ENCODE measurements at places on chromosomes 2 and 18.
A peak's percentile ranks its signal among the peaks of the same experiment; 100 is the strongest.

DNA sequence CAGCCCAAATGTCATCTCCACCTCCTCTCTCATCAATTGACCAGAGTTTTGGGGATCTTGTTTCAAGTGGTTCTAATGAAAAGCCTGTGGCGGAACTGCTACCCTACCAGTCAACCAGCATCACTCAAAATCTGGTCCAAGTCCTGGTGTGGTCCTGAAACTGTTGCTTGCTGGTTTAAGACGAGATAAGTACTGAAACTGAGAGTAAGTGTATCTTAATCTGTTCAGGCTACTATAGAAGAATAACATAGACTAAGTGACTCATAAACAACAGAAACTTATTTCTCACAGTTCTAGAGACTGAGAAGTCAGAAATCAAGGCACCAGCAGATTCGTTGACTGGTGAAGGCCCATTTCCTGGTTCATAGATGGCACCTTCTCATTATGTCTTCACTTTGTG is 879 bp upstream of the GALNT5 start:
- no peak for DNase-seq

DNA sequence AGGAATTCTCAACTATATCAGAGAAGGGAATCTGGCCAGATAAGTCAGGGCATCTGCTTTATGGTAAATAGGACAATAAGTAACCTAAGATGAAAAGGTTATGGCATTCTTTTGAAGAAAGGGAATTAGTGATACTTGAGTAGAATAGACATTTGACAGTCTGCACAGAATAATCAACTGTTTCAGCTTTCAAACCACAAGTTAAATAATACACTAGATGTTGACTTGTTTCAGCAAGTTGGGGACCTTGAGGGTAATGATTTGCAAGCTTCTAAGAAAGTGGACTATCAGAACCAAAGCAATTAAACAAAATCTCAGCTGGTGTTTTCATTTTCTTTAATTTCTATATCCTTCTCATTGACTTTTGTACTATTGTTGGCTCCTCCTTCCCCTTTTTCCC is 54.5 kb downstream of the SLC39A10 start:
- no peak for DNase-seq

- no peak for DNase-seq
Measured at GRCh38 chr2:20414806-20415205, 32.1 kb upstream of the RHOB start.

DNA sequence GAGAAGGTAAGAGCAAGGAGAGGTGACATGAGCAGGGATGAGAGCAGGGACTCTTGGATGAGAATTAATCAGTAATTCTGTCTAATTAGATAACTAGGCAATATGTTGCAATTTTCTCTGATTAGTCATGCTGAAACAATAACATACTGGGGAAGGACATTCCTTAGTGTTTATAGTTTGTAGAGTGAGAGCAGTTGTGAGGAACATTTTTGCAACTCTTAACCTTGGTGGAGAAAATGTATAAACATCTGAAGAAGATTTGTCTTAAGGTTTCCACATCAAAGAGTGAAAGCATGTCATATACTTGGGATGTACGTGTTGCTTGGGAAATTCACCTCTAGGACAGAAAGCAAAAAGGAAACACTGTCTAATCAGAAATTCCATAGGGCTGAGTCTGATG is 955.4 kb upstream of the FANCL start:
- DNase-seq, result no peak

- no peak for DNase-seq
Measured at GRCh38 chr2:75561566-75562512, 1.1 kb upstream of the EVA1A start.

DNA sequence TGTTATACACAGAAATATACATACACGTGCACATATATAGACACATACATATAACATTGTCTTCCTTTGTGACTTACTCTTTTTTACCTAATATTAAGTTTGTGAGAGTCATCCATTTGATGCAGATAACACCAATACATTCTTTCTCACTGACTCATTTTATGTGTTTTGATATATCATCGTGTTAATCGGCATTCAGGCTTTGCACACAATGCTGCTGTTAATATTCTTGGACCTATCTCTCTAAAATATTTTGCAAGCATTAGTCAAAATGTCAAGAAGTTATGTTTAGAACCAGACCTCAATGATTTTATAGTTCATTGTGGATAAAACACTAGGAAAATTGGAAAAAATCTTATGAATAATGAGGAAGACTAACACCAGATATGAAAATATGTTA is 441.1 kb downstream of the LRATD1 start:
- DNase-seq, result peak; percentile 0

GRCh38 chr2:178484245-178485041 is 4.2 kb downstream of the PLEKHA3 start:
- peak; percentile 44 for DNase-seq

DNA sequence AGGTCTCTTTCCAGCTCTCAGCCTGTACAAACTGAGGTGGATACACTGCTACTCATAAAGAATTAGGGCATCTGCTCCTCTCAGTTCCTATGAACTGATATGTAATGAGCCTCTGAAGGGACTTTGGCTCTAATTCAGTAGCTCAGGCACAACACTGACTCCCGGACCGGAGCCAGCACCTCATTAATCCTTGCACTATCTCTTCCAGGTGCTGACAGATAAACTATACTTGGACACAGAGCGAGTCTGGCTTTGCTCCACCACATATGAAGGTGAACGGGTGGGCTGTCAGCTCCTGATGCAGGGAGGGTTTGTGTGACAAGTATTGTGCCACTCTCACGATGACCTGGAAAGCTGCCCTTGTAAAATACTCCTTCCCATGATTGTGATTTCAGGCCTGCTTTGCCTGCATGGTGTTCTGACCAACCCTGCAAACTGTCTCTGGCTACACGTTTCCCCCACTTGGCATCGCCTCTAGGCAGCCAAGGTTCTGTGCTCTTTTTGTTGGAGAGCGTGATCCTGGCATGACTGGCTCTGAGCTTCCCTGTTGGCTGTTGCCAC is 111.6 kb upstream of the LMAN1 start:
- no peak for DNase-seq

DNA sequence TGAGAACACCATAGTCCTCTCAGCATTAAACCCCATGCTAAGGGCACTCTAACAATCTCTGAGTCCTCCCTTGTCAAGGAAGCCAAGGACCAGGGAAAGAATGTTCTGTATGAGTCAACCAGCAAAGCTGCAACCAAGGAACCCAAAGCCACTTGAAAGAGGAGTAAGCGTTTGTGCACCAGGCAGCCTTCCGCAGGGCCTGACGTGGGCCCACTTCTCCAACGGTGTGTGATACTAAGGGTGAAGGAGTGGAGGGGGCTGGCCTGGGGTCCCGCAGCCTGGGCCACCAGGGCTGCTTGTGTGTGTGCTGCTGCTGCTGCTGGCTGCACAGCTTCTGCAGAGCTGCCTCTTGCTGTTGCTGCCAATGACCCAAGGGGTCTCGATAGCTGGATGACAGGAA is 30.1 kb upstream of the GALNT14 start:
- DNase-seq, result no peak

GRCh38 chr2:10392951-10393639 is 55.0 kb downstream of the ODC1 start:
- DNase-seq, result no peak

- no peak for DNase-seq
Measured at GRCh38 chr2:58908501-58909154, 667.5 kb upstream of the FANCL start.

GRCh38 chr18:68604256-68604655 is 110.7 kb downstream of the TMX3 start:
- peak; percentile 29 for DNase-seq

- DNase-seq, result peak; percentile 41
Measured at GRCh38 chr2:144071461-144071860, 448.5 kb downstream of the ZEB2 start.

DNA sequence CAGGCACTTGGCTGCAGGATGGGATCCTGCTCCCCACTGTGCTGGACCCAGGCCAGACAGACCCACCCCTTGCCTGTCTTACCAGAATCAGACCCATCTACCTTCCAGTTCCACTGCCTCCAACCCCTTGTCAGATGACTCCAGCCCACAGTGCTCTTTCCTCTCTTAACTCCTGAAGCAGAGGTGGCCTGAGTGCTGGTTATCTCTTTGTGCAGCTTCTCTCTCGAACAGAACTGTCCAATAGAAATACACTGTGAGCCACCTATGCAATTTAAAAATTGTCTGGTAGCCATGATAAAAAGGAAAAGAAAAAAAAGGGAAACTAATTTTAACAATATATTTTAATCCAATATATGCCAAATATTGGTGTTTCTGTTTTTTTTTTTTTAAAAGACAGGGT is 160.2 kb upstream of the SMAD2 start:
- no peak for DNase-seq

GRCh38 chr2:136492901-136493300 is 272.4 kb upstream of the THSD7B start:
- DNase-seq, result no peak

DNA sequence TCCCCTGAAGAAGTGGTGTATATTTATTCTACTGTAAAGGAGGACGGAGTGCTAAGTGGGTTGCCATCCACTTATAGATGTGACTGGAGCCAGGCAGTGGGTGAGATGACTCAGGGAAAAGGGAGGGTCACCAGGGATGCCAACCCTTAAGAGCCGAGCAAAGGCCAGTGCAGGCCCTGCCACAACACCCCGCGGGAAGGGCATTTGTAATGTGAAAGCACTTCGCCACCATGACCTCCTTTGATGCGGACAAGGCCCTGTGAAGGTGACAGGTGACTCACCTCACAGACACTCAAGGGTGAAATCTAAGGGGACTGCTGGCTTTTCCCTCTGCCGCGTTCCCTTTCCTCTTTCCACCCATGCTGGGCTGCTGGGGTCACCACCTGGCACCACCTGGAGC is 50.2 kb upstream of the MRPL33 start:
- no peak for DNase-seq

DNA sequence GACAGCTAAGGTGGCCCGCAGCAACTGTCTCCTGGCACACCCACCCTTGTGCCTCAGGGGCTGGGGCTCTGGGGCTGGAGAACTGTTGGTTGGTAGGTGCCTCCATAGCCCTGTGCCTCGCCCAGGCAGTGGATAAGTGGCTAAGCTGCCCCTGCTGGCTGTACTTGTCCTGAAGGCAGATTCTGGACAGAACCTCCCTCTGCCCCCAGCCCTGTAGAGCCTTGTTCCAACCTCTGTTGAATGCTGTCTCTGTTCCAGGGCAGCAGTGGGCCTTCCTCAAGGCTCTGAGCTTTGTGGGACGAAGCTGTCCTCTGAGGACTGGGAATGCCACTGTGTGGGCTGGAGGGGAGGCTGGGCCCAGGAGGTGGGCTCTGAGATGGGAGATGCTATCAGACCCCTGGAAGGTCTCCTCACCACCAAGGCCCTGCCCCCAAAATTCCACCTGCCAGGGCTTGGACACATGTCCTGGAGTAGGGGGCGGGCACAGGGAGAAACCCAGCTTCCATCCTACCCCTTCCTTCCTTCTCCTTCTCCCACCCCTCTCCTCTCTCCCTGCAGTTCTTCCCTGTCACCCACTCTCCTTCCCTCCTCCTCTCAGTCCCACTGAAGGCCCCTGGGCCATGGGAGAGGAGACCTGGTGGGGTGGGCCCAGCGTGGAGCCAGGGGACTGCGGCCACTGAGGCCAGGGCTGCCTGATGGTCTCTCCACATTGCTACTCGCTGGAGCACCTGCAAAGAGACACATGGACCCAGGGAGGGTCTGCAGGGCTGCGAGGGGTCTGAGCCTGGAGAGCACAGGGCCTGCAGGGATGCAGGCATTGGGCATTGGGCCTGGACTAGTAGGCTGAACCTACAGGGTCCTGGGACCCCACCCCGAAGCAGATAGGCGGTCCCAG is 1.7 kb upstream of the PDCD1 start:
- no peak for DNase-seq

- no peak for DNase-seq
Measured at GRCh38 chr2:130334026-130334425, 8.7 kb upstream of the IMP4 start.

DNA sequence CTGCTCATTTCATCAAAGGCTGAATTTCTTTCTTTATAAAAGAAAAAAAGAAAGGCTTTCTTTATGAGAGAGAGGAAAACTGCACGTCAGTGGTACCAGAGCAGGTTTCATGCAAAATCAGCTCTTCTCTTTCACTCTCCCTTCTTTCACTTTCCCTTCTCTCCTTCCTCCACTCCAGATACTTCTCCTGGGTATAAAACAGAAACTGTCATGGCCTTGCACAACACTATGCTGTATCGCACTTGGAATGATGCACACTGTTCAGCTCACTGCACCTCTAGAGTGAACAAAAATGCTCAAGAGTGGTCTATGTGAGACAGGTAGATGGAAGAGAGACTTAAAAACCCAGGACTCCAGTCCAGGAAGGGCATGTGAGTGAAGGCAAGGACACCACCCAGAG is 73.8 kb downstream of the KLF7 start:
- DNase-seq, result no peak

DNA sequence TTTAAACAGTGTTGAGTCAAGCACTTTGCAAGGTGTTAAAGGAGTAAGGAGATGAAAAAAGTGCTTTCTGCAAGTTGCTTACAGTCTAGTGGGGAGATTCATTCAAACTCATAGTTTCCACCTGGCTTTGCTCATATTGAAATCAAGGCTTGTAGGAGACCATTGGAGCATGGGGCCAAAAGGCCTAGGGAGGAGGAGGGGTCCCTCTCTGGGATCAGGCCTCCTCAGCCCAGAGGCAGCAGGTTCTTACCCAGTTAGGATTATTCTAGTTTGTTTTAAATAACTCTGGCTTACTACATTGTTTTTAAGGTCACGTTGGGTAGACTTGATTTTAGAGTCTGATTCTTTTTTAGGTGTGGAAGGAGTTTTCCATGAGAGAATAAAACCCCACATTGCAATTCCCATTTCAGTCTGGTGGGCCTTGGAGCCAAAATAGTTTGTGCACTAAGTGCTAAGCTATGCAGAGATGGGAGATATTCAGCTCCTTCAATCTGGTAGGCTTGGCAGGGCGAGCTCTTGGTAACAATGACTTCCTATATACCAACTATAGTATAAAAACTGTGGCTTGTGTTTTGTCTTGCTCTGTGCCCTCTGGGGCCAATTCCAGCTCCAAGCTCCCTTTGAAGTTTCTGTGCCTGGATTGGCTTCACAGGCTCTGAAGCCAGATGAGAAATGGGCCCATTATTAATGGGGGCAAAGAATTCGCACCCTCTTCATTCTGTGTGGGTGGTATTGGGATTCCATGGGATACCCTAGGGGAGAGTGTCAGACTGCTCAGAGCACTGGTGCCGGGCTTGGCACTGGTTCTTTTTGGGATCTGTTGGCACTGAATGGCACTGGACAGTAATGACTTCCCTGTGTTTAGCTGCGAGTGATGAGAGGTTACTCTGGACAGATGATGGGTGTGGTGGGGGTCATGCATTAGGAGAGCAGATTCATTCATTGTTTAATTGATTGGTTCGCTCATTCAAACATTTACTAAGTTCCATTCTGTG is 301.1 kb downstream of the MYCN start:
- DNase-seq, result no peak

- no peak for DNase-seq
Measured at GRCh38 chr2:217222309-217222910, 362.5 kb upstream of the TNP1 start.
